ENCODE measurements at places on chromosomes 16 and 17. TPM values are rescaled to one million over a fixed set of nuclear protein-coding genes. Genes with fewer than 3 reads are reported as not detected.

- no peak overlapping the region for H3K4me3 ChIP-seq
- H3K27me3 ChIP-seq, result no peaks in the 10 kb centered on the region
- peaks cover 6% of the 10 kb centered on the region for H3K4me1 ChIP-seq
- DNase-seq, result no peak
- H3K36me3 ChIP-seq, result peaks cover 22% of the 10 kb centered on the region
- no peak overlapping the region for H3K27ac ChIP-seq
Observed at GRCh38 chr16:16007743-16008111, 58.3 kb downstream of the ABCC1 start.

DNA sequence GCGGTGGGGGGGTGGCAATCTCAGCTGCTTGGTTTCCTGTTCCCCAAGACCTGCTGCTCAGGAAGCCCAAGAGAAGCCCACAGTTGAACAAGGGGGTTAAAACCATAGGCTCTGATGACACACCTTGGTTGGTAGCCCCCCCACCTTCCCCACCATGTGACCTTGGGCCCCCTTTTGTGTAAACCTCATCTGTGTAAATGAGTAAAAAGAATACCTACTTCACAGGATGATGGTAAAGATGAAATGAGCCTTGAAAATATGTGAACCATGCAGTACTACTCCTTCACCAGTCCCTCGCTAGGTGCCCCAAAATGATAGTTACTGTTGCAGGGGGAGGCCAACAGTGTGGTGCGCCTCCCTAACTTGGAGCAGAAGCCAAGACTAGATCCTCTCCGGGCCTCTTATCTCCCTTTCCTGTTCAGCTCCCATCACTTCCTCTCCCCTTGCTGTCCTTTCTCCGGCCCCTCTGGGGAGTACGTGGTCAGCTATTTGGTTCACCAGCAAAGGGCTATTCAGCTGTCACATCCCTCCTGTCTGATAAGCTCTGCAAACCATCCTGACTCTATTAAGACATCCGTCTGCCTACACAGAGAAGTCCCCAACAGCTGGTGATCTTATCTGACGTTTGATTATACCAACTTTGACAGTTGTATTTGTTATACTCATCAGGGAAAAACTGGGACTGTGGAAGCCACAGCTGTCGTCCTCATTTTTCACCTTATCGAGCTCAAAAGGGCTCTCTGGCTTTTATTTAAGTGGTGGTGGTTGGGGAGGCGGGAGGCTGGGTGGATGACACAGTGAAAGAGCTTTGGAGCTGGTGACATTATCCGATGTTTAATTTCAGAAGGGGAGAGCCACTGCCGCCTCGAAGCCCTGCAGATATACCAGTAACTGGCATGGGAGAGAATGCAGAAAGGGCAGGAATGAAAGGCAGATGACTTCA is 19.9 kb downstream of the DCAKD start:
- DNase-seq, result no peak
- no peaks in the 10 kb centered on the region for H3K27me3 ChIP-seq
- H3K4me1 ChIP-seq, result peaks cover 11% of the 10 kb centered on the region
- H3K27ac ChIP-seq, result peak overlapping the region; percentile 60
- no peak overlapping the region for H3K4me3 ChIP-seq

DNA sequence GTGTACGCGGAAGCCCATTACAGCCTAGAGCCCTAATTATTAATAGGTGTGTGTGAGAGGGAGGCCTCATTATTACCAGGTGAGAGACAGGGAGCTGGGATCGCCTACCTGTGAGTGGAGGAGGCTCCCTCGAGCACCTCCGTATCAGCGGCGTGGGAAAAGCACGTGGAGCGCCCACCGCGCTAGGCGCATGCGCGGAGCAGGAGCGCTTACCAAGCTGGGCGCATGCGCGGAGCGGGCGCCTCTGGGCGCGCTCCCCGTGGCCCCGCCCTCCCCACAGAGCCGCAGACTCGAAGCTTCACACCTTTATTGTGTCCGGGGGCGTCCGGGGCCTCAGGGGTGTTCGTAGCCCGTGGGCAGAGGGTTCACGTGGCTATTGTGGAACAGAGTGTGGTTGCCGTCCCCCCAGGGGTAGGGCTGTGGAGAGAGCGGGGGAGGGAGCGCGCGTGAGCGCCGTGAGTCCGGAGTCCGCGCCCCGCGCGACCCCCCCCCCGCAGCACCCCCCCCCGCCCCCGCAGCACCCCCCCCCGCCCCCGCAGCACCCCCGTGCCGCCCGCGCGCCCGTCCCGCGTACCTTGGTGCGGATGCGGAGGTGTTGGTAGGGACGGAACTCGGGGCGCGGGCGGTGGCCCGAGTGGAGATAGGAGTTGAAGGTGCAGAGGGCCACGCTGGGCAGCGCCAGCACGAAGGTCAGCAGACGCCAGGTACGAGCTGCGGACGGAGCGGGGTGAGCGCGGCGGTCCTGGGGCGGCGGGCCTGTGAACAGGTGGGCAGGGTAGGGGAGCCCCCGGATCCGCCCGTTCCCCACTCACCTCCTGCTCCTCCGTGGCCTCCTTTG is 500 bp downstream of the COX6A2 start:
- no peaks in the 10 kb centered on the region for H3K36me3 ChIP-seq
- H3K27ac ChIP-seq, result no peak overlapping the region
- no peak for DNase-seq
- no peak overlapping the region for H3K4me3 ChIP-seq
- peaks cover 44% of the 10 kb centered on the region for H3K27me3 ChIP-seq

DNA sequence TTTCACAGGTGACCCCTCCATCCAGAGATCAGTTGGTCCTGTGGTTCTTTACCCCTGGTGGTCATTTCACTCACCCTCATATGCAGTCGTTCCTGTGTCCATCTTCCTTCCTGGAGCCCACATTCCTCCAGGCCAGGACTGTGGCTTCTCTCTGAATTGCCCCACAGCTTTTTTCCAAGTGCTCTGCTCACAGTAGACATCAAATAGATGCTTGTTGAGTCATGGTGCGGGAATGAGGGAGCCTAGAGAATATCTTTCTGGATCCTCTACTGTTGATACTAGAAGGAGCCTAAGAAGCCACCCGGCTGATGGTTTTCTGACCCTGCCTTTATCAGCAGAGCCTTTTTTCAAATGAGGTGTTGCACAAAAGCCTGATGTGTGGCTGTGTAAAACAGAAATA is 10.4 kb downstream of the USB1 start:
- no peak overlapping the region for H3K4me3 ChIP-seq
- H3K27me3 ChIP-seq, result no peaks in the 10 kb centered on the region
- H3K4me1 ChIP-seq, result no peaks in the 10 kb centered on the region
- peaks cover 20% of the 10 kb centered on the region for H3K36me3 ChIP-seq

DNA sequence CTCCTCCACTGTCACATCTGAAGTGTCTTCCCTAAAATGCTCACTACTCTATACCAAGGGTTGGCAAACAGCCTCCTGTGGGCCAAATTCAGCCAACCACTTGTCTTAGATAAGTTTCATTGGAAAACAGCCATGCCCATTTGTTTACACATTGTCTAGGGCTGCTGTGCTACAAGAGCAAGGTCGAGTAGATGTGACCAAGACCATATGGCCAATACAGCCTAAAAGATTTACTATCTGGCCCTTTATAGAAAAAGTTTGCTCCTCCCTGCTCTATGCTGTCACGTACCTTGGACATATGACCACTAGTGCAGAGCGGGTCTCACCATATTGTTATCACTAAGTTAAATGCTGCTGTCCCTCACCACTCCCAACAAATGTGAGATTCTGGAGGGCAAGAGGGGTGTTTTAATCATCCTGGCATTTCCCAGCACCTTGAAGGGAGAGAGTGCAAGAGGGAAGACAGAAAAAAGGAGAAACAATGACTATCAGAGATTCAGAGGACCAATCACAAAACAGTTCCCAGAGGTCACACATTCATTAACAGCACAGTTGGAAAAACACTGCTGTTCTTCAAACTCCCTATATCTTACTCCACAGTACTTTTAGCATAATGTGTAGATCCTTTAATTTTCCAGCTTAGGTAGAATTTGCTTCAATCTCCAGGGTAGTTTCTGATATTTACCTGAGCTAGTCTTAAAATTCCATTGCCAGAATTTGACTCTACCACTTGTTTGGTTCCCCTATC is 13.2 kb downstream of the LSM12 start:
- H3K4me1 ChIP-seq, result no peaks in the 10 kb centered on the region
- H3K27me3 ChIP-seq, result no peaks in the 10 kb centered on the region
- DNase-seq, result no peak
- H3K36me3 ChIP-seq, result peaks cover 22% of the 10 kb centered on the region

DNA sequence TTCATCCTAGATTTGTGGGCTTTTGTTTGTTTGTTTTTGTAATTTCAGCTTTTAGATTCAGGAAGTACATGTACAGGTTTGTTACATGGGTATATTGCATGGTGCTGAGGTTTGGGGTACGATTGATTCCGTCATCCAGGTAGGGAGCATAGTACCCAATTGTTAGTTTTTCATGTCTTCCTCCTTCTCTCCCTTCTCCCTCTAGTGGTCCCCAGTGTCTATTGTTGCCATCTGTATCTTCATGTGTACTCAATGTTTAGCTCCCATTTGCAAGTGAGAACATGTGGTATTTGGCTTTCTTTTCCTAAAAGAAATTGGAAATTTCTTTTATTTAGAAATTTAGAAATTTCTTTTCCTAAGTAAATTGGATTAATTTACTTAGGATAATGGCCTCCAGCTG is 37.1 kb upstream of the BCAS3 start:
- no peak overlapping the region for H3K4me3 ChIP-seq
- peaks cover 7% of the 10 kb centered on the region for H3K4me1 ChIP-seq
- H3K27ac ChIP-seq, result no peak overlapping the region
- no peaks in the 10 kb centered on the region for H3K27me3 ChIP-seq
- peaks cover 25% of the 10 kb centered on the region for H3K36me3 ChIP-seq

The RAMP2 gene
- total RNA-seq, result 19.5 TPM

The ATAD5 gene
- total RNA-seq, result 9.7 TPM

The OR1F1 gene
- not detected for total RNA-seq
